Regular cardiac myocyte (primary cell): ENCODE measurements at places on chromosomes 2 and 18. TPM values are rescaled to one million over a fixed set of nuclear protein-coding genes. Genes with fewer than 3 reads are reported as not detected.

DLX2 gene
- total RNA-seq = 0.96 TPM in 1 of 2 replicates, not detected in the other

SOX11 gene
- under 0.01 and 0.38 TPM in 2 replicates for total RNA-seq

NAT8 gene
- not detected in 2 replicates for total RNA-seq

IL1B gene
- total RNA-seq = 150 and 229 TPM in 2 replicates

ASPRV1 gene
- under 0.01 and 0.56 TPM in 2 replicates for total RNA-seq

NOL4 gene
- total RNA-seq = under 0.01 and 0.38 TPM in 2 replicates

CCDC178 gene
- total RNA-seq = 0.28 and 0.38 TPM in 2 replicates

HOXD12 gene
- total RNA-seq = not detected in 2 replicates

PSMA8 gene
- total RNA-seq = under 0.01 TPM in 1 of 2 replicates, not detected in the other

HES6 gene
- total RNA-seq = 0.56 and 1.3 TPM in 2 replicates

REG1B gene
- total RNA-seq = not detected in 2 replicates

POTEC gene
- total RNA-seq = under 0.01 TPM in 2 replicates

UNC80 gene
- total RNA-seq = not detected in 2 replicates

TLX2 gene
- total RNA-seq = under 0.01 TPM in 1 of 2 replicates, not detected in the other

TMEM17 gene
- 1.5 and 1.7 TPM in 2 replicates for total RNA-seq

MDH1B gene
- 0.38 and 0.56 TPM in 2 replicates for total RNA-seq

CENPA gene
- 2.0 and 17.4 TPM in 2 replicates for total RNA-seq

ALPP gene
- not detected in 2 replicates for total RNA-seq

CYTIP gene
- total RNA-seq = 5.0 and 5.9 TPM in 2 replicates

HOXD4 gene
- 0.56 TPM in 1 of 2 replicates, not detected in the other for total RNA-seq

TRIB2 gene
- total RNA-seq = 89.7 and 125 TPM in 2 replicates

CFAP210 gene
- under 0.01 TPM in 1 of 2 replicates, not detected in the other for total RNA-seq

TMEM37 gene
- total RNA-seq = under 0.01 and 0.19 TPM in 2 replicates

PRR30 gene
- not detected in 2 replicates for total RNA-seq

KCMF1 gene
- 66.2 and 80.3 TPM in 2 replicates for total RNA-seq

ASXL3 gene
- 0.19 and 1.1 TPM in 2 replicates for total RNA-seq

FLACC1 gene
- 0.38 and 1.4 TPM in 2 replicates for total RNA-seq

SYT4 gene
- not detected in 2 replicates for total RNA-seq

POTEF gene
- total RNA-seq = not detected in 2 replicates

GAREM2 gene
- total RNA-seq = 0.58 and 1.4 TPM in 2 replicates

CCBE1 gene
- total RNA-seq = 21.4 and 39.3 TPM in 2 replicates

INHBB gene
- 0.85 TPM in 1 of 2 replicates, not detected in the other for total RNA-seq

CLIP4 gene
- total RNA-seq = 33.4 and 91.9 TPM in 2 replicates

NAB1 gene
- 60.2 and 130 TPM in 2 replicates for total RNA-seq

ACMSD gene
- 0.28 TPM in 1 of 2 replicates, not detected in the other for total RNA-seq

RTN4 gene
- 257 and 260 TPM in 2 replicates for total RNA-seq

SLC16A14 gene
- 0.58 and 2.3 TPM in 2 replicates for total RNA-seq

CPO gene
- total RNA-seq = under 0.01 TPM in 1 of 2 replicates, not detected in the other

SH3BP4 gene
- 36.4 and 50.2 TPM in 2 replicates for total RNA-seq

TUBA3E gene
- total RNA-seq = not detected in 2 replicates

C2orf78 gene
- not detected in 2 replicates for total RNA-seq

C18orf54 gene
- total RNA-seq = 3.1 and 9.8 TPM in 2 replicates

SALL3 gene
- under 0.01 and 0.19 TPM in 2 replicates for total RNA-seq

IL36A gene
- total RNA-seq = not detected in 2 replicates

CCDC148 gene
- total RNA-seq = 0.77 and 2.0 TPM in 2 replicates
